ENCODE measurements at places on chromosomes 1 and 21.

GRCh38 chr1:6351480-6352137 is 42.0 kb downstream of the ACOT7 start:
- peaks cover 30% of the 10 kb centered on the region for H3K4me1 ChIP-seq
- H3K4me3 ChIP-seq: no peak overlapping the region
- no peaks in the 10 kb centered on the region for H3K27me3 ChIP-seq
- no peaks in the 10 kb centered on the region for H3K36me3 ChIP-seq
- no peak for DNase-seq

DNA sequence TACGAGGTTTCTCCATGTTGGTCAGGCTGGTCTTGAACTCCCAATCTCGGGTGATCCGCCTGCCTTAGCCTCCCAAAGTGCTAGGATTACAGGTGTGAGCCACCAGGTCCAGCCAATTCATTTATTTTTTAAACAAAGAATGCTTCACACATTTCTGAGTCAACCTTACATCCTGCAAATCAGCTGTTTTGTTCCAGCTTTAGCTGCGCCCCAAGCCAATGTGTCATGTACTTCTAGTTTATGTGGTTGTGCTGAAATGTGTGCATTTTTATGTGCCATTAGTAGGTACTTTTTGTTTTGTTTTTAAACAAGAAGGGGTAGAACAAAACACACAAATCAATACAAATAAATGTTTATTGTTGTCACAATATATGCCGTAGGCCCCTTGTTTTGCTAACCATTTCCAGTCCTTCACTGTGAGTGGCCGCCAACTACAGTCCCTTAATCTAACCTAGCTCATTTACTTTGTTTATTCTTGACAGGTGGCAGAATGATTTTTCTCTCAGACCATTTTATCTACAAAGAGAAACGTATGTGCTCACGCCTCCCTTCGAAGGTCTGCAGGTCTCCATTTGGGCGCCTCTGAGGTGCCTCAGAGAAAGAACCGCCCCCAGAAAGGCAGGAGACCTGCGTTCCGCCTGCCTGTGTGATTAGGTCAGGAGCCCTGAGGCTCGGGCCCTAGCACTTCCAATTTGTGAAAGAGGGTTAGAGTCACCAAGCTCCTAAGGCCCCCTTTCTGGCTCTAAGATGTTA is 2.8 kb upstream of the CASQ2 start:
- H3K27ac ChIP-seq: no peak overlapping the region
- no peak overlapping the region for H3K4me3 ChIP-seq
- no peak for DNase-seq
- no peaks in the 10 kb centered on the region for H3K36me3 ChIP-seq
- peaks cover 17% of the 10 kb centered on the region for H3K27me3 ChIP-seq
- H3K4me1 ChIP-seq: no peaks in the 10 kb centered on the region

DNA sequence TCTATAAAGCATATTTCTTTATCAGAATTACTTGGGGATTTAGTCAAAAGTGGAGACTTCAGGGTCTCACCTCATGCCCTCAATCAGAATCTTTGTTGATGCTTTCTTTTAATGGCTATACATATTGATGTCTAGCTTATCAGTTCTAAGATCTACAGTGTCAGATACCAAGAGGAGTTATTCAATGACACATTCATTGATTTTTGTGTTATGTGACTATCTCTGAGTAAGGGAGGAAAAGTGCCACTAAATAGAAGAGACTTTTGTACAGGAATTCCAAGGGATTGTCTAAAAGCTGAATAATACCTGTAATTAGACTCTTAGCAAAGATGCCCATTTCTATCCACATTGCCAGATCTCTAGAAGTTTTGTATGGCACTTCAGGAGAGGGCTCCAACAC is 87.2 kb downstream of the HLX start:
- H3K4me1 ChIP-seq: no peaks in the 10 kb centered on the region
- H3K4me3 ChIP-seq: no peak overlapping the region
- no peaks in the 10 kb centered on the region for H3K36me3 ChIP-seq
- no peak overlapping the region for H3K27ac ChIP-seq
- DNase-seq: no peak

DNA sequence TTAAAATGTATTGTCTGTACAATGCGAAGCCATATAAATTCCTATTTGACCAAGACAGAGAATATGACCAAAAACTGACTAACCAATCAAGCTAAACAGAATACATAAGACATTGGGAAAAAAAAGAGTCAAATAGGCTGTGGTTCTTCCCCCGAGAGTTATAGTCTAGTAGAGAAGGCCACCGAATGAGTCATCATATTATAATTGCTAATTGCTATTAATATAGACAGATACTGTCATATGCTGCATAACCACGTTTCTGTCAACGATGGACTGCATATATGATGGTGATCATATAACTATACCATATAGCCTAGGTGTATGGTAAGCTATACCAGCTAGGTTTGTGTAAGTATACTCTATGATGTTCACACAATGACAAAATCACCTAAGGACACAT is 82.5 kb downstream of the WDR64 start:
- no peak overlapping the region for H3K27ac ChIP-seq
- no peak overlapping the region for H3K4me3 ChIP-seq
- peaks cover 10% of the 10 kb centered on the region for H3K4me1 ChIP-seq
- no peak for DNase-seq
- no peaks in the 10 kb centered on the region for H3K36me3 ChIP-seq
- H3K27me3 ChIP-seq: no peaks in the 10 kb centered on the region

DNA sequence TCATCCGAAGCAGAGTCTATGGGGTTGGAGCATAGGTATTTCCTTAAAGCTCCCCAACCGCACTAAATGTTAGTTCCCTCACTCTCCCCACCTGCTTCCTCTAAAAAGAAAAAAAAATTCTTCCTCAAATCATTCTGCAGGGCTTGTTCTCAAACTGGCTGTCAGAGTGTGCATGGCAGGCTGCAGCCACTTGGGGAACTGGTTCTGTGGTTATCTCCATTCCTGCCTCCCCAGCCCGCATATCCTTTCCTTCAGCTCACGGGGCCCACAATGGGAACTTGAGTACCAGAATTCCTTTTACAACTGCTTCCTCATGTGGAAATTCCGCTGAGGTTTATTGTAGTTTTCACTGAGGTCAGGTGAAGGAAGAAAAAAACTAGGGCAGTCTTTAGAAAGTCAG is 159.2 kb downstream of the PIGK start:
- DNase-seq: no peak
- no peak overlapping the region for H3K4me3 ChIP-seq
- H3K27me3 ChIP-seq: peaks cover 2% of the 10 kb centered on the region
- H3K4me1 ChIP-seq: no peaks in the 10 kb centered on the region
- no peaks in the 10 kb centered on the region for H3K36me3 ChIP-seq
- H3K27ac ChIP-seq: no peak overlapping the region

DNA sequence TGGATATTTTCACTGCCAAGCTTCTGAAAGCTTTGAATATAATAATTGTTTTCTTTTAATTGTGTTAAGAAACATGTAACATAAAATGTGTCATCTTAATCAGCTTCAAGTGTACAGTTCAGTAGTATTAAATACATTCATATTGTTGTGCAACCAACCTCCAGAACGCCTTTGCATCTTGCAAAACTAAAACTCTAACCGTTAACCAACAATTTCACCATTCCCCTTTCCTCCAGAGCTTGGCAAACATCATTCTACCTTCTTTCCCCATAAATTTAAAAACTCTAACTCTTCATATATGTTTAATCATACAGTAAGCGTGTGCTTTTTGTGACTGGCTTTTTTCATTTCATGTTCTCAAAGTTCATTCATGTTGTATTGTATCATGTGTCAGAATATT is 2.1 kb downstream of the MNDA start:
- H3K27me3 ChIP-seq: no peaks in the 10 kb centered on the region
- DNase-seq: no peak
- H3K4me3 ChIP-seq: no peak overlapping the region
- peaks cover 12% of the 10 kb centered on the region for H3K4me1 ChIP-seq
- no peaks in the 10 kb centered on the region for H3K36me3 ChIP-seq
- H3K27ac ChIP-seq: no peak overlapping the region

DNA sequence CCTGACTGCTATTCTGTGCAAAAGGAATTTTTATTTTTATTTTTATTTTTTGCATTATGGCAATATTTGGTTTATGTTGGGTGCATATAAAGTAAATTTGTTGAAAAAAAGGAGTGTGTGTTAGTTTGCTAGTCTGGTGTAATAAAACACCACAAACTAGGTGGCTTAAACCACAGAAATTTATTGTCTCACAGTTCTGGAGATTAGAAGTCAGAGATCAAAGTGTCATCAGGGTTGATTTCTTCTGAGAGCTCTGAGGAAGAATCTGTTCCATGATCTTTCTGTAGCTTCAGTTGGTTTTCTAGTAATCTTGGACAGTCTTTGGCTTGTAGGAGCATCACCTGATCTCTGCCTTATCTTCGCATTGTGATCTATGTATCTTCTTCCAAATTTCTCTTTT is 6.5 kb downstream of the SLC30A7 start:
- H3K36me3 ChIP-seq: peaks cover 36% of the 10 kb centered on the region
- no peaks in the 10 kb centered on the region for H3K27me3 ChIP-seq
- peaks cover 73% of the 10 kb centered on the region for H3K4me1 ChIP-seq

GRCh38 chr1:111480674-111481073 is 6.9 kb downstream of the C1orf162 start:
- H3K36me3 ChIP-seq: peaks cover 12% of the 10 kb centered on the region
- H3K27me3 ChIP-seq: no peaks in the 10 kb centered on the region
- no peak overlapping the region for H3K4me3 ChIP-seq
- H3K4me1 ChIP-seq: peaks cover 29% of the 10 kb centered on the region
- H3K27ac ChIP-seq: no peak overlapping the region
- DNase-seq: no peak

DNA sequence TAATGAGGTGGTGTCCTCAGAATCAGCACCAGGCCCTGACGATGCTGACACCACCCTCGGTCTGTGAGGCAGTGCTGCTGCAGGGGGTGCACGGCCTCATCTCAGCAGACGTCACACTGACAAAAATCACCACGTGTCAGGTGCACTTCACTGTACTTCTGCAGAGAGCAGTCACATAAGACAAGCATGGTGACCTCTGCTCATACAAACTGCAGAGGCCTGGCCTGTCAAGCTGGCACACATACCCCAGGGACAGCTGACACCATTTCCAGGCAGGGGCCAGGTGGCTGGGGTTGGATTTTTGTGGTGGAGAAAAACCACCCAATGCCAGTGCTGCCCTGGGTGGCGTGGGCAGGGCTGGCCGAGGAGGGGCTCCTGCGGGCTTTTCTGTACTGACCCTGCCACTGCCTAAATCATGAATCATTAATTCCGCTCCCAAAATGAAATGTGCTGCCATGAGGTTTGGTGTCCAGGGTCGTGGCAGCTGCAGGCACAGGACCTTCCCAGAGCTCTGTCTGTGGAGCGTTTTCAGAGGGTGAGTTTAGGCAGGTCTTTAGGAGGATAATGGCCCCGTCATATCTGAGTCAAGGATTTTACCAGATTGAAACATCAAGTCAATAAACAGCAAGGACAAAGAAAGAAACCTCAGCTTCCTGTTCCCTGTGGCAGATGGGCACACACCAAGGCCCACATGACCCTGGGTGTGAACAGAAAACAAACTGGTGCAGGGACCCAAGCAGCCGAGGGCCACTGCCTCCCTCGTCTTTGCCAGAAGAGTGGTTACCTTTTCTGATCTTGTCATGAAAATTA is 33.4 kb upstream of the GPR153 start:
- no peaks in the 10 kb centered on the region for H3K4me1 ChIP-seq
- no peak for DNase-seq
- peak overlapping the region; percentile 40 for H3K27ac ChIP-seq
- no peaks in the 10 kb centered on the region for H3K27me3 ChIP-seq

- H3K4me3 ChIP-seq: no peak overlapping the region
- H3K27me3 ChIP-seq: no peaks in the 10 kb centered on the region
- peaks cover 65% of the 10 kb centered on the region for H3K4me1 ChIP-seq
- peak; percentile 42 for DNase-seq
- H3K27ac ChIP-seq: no peak overlapping the region
Observed at GRCh38 chr1:41810446-41810845, 108.3 kb downstream of the HIVEP3 start.

GRCh38 chr1:189868021-189868420 is 609.6 kb downstream of the BRINP3 start:
- no peak overlapping the region for H3K27ac ChIP-seq
- no peak for DNase-seq
- H3K27me3 ChIP-seq: no peaks in the 10 kb centered on the region
- H3K36me3 ChIP-seq: no peaks in the 10 kb centered on the region

- H3K27ac ChIP-seq: no peak overlapping the region
- no peak overlapping the region for H3K4me3 ChIP-seq
- H3K36me3 ChIP-seq: no peaks in the 10 kb centered on the region
- peaks cover 16% of the 10 kb centered on the region for H3K4me1 ChIP-seq
- no peak for DNase-seq
Observed at GRCh38 chr1:116821763-116822162, 67.5 kb downstream of the CD2 start.

DNA sequence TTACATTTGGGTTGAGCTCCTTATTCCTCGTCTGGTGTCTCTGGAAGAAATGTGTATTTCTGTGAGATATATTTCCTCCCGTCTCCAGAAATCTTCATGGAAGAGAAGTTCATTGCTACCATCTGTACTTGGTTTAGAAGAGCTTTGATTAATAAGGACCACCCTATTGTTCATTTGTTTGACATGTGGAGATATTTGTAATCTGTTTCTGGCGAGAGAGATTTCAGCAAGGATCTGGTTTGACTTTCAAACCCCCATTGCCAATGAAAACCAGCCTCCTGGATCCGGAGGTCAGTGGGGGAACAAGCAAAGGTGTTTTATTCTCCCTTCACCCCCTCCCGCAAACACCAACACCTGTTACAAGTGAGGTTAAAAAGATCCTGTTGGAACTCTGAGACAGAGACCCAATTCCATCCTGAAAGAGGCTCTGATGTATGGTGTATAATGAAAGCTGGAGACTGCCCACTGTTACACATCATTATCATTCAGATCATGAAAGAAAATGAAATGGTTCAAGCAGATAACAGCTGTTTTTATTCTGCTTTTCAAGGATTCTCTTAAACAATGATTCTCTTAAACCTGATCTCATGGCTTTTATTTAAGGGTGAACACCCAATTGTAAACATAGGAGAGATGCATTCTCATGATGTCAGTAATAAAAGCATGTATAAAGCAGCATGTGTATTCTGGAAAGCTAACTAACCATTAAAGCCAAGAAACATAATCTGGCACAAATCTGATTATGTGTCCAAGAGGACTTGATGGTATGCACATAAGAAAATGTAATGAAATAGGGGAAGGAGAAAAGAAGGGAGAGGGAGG is 393.5 kb upstream of the ADGRL2 start:
- H3K27ac ChIP-seq: no peak overlapping the region
- no peak for DNase-seq
- no peaks in the 10 kb centered on the region for H3K27me3 ChIP-seq
- no peaks in the 10 kb centered on the region for H3K4me1 ChIP-seq
- no peak overlapping the region for H3K4me3 ChIP-seq

GRCh38 chr1:7227654-7228053 is 442.4 kb downstream of the CAMTA1 start:
- no peaks in the 10 kb centered on the region for H3K36me3 ChIP-seq
- H3K27me3 ChIP-seq: peaks cover 3% of the 10 kb centered on the region
- H3K4me1 ChIP-seq: no peaks in the 10 kb centered on the region
- H3K4me3 ChIP-seq: no peak overlapping the region
- no peak for DNase-seq
- H3K27ac ChIP-seq: no peak overlapping the region

DNA sequence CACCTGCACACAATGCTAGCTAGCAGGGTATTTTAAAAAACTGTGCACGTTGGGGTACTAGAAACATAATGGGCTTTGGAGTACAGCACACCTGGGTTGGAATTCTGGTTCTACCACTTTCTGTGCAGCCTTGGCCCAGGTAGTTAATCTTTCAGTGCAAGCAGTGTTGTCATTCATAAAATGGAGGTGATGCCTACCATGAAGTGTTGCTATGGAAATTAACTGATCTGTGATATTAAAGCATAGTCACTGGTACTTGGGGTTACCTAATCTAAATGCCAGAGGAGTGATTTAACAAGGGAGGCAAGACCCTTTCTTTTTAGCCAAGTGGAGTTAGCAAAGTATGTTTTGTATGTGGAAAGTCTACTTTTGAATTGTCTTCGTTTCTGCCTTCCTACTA is 18.0 kb downstream of the ATP1B1 start:
- H3K4me1 ChIP-seq: no peaks in the 10 kb centered on the region
- no peaks in the 10 kb centered on the region for H3K27me3 ChIP-seq
- DNase-seq: no peak
- no peak overlapping the region for H3K4me3 ChIP-seq
